Endodermal cell (in vitro differentiated cells): ENCODE measurements at places on chromosomes 13 and 19. TPM values are rescaled to one million over a fixed set of nuclear protein-coding genes. Genes with fewer than 3 reads are reported as not detected.

Gene PBX4
- 4.1 and 4.2 TPM in 2 replicates for total RNA-seq

Gene GRIN2D
- total RNA-seq, result 1.2 and 1.4 TPM in 2 replicates

Gene FFAR3
- total RNA-seq, result not detected in 2 replicates

Gene ADGRE2
- 0.07 TPM in 1 of 2 replicates, not detected in the other for total RNA-seq

GRCh38 chr13:77313923-77314322 lies 13.0 kb downstream of the MYCBP2 start:
- H3K4me1 ChIP-seq, result no peaks in the 10 kb centered on the region
- no peak overlapping the region for H3K27ac ChIP-seq
- no peak for DNase-seq
- H3K4me3 ChIP-seq, result no peak overlapping the region
- no peaks in the 10 kb centered on the region for H3K27me3 ChIP-seq

GRCh38 chr19:49861107-49861506 lies 6.3 kb downstream of the PNKP start:
- no peak overlapping the region for H3K4me3 ChIP-seq
- H3K27ac ChIP-seq, result peak overlapping the region; percentile 38
- DNase-seq, result peak; percentile 77

DNA sequence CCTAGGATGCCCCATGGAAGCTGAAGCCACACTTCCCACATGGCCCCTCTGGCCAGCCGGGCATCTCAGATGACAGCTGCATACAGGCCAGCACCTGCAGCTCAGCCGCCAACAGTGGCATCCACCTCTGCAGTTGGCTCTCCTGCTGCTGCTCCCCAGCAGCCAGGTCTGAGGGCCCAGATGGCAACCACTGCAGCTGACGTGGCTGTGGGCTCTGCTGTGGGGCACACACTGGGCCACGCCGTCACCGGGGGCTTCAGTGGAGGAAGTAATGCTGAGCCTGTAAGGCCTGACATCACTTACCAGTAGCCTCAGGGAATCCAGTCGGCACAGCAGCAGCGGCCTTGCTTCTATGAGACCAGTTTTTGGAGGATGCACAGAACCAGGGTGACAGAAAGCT lies 45.3 kb upstream of the LSM14A start:
- no peak for DNase-seq
- H3K4me1 ChIP-seq, result no peaks in the 10 kb centered on the region
- no peaks in the 10 kb centered on the region for H3K36me3 ChIP-seq
- no peak overlapping the region for H3K27ac ChIP-seq

GRCh38 chr19:56253737-56254136 lies 18.8 kb upstream of the EDDM13 start:
- H3K36me3 ChIP-seq, result no peaks in the 10 kb centered on the region
- H3K27me3 ChIP-seq, result no peaks in the 10 kb centered on the region
- H3K4me3 ChIP-seq, result no peak overlapping the region
- DNase-seq, result no peak

GRCh38 chr19:41937525-41938468 lies 9.5 kb upstream of the ERFL start:
- H3K4me1 ChIP-seq, result no peaks in the 10 kb centered on the region
- no peak overlapping the region for H3K27ac ChIP-seq
- peaks cover 79% of the 10 kb centered on the region for H3K27me3 ChIP-seq
- no peaks in the 10 kb centered on the region for H3K36me3 ChIP-seq

DNA sequence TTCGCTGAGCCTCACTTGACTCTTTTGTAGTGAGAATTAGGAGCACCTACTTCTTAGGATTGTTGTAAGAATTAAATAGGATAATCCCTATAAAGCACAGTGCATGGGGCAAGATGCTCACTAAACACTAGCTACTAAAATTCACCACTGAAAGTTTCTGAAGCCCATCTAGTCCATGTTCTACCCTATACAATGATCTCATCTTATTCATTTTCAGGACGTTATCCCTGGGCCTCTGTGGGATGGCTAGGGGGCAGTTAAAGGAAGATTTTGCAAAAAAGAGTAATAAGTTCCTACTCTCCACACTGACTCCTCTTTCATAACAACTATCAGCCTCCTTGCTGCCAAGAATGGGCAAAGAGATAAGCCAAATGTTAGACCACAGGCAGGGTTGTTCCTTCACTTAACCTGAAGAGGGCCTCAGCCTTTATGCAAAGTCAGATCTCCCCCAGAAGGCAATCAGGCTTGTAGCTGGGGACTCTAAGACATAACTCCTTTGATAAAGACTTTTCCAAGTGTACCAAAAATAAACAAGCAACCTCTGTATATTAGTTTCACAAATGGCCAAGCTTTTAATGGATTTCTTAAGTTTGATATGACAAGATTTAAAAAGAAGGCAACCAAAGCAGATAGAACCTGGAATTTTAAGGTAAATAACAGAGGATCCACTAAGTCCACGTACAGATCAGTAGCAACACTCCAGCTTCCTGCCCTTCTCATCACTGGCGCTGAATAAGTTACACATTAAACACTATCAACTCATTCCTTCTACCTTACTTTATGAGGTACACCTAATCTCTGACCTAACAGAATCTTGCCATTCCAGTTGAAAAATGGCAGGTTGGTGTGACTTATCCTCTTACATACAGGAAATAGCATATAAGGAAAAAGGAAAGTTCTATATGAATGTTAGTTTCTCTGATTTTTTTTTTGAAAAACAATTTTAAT lies 44.4 kb downstream of the ELF1 start:
- no peak overlapping the region for H3K27ac ChIP-seq
- H3K27me3 ChIP-seq, result no peaks in the 10 kb centered on the region
- no peaks in the 10 kb centered on the region for H3K4me1 ChIP-seq
- no peak overlapping the region for H3K4me3 ChIP-seq

DNA sequence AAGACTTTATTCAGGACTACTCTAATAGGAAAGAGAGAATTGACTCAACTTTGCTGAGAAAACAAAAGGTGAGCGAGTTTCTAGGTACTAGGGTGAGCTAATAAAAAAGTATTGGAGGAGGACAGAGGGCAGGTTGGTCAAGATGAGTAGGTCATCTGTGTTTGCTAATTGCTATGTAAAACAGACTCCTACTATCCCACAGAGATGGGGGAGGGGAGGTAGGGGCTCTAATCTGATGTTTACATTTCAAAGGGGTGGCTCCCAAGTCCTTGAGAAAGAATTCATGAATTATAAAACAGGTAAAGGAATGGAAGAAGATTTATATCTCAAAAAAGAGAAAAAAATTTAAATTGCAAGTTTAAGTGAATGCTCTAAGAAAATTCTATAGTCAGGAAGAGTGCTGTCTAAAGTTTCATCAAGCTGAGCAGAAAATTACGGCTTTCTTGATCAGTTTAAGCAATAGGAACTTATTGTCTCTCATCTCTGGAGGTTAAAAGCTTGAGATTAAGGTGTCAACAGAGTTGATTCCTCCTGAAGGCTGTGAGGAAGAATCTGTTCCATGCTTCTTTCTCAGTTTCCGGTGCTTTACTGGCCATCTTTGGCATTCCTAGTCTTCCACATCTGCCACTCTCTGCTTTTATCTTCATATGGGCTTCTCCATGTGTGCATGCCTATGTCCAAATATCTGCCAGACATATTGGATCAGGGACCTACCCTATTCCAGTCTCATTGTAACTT lies 790.3 kb downstream of the SLITRK5 start:
- H3K4me3 ChIP-seq, result peak overlapping the region; percentile 28
- H3K4me1 ChIP-seq, result no peaks in the 10 kb centered on the region
